Activated T-cell treated with anti-CD3 and anti-CD28 coated beads for 4 hours (primary cell): ENCODE measurements at places on chromosomes 2 and 18.

DNA sequence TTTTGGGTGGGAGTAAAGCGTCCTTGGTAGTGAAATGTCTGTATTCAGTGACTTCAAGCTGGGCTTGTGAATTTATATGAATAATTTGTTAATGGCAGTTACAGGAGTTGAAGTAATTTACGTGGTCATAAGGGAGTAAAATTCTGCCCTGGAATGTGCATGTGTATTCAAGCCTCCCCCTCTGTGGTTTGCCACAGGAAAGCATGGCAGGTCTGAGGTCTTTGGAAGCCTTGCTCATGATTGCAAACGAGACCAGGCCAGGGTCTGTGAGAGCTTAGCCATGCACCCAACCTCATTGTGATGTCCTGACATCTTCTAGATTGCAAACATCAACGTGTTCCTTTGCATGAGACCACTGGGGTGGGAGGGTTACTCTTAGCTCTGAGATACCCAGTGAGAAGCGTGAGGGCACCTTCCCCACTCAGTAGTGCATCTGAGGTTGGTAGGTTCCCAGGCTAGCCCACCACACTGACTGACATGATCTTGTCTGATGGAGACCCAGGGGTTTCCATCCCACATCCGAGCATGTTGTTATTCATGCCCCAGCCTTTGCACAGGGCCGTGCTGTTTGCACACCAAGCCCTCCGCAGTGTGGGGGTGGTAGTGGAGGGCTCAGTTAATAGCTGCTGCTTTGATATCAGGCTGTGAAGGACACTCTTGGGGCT is 216.5 kb downstream of the KLHL29 start:
- no peak for DNase-seq

DNA sequence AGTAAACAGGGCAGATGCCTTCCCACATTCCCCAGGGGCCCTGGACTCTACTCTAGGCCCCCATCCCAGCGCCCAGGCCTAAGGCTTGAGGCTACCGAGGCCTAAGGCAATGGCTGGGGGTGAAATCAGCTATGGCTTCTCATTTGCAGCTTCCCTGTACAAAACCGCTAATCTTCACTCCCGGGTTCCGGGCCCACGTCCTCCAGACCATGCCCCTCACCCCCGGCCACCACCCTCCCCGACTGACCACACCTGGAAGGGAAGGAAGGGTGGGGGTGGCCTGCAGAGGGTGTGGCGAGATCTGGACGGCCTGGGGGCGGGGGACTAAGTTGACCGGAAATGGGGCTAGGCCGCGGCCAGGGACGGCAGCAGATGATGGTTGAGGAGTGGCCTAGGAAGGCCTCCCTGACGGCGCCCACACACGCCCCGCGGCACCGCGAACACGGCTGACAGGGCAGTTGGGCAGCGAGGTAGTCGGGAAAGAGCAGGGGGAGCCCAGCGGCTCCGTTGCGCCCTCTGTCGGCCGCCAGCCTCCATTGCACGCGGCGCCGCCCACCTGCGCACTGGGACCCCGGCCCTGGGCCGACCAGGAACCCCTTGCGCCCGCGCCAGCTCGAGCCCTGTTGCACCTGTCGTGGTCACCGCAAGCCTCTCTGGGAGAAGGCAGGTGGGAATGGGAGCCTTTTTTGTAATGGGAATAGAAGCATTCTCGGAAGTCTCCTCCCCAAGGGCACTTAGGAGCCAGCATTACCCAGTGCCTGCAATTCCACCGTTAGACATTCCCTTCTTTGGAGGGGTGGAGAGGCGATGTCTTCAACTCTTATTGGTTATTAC is 117.1 kb upstream of the STPG4 start:
- DNase-seq: peak; percentile 31

- no peak for DNase-seq
Measured at GRCh38 chr18:47893047-47893446, 37.4 kb downstream of the SMAD2 start.

- no peak for DNase-seq
Measured at GRCh38 chr2:68250196-68250595, 2.1 kb downstream of the PPP3R1 start.

DNA sequence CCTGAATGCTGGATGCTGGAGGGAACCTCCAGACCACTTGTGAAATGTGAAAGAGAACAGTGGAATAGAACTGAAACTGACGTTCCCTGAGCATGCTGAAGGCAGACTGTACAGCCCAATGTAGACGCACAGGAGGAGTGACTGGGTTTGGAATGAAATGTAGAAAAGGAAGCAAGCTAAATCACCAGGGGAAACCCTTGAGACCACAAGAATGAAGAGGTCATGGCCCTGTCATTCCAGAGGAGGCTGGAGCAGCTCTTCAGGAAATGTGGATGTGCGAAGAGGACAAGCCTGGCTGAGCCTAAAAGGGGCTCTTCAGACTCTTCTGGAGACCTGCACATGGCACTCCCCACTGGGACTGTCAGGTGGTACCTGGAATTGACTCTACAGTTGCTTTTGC is 118.5 kb upstream of the ALPP start:
- no peak for DNase-seq

GRCh38 chr2:181466661-181467576 is 9.7 kb downstream of the ITGA4 start:
- DNase-seq: peak; percentile 76

DNA sequence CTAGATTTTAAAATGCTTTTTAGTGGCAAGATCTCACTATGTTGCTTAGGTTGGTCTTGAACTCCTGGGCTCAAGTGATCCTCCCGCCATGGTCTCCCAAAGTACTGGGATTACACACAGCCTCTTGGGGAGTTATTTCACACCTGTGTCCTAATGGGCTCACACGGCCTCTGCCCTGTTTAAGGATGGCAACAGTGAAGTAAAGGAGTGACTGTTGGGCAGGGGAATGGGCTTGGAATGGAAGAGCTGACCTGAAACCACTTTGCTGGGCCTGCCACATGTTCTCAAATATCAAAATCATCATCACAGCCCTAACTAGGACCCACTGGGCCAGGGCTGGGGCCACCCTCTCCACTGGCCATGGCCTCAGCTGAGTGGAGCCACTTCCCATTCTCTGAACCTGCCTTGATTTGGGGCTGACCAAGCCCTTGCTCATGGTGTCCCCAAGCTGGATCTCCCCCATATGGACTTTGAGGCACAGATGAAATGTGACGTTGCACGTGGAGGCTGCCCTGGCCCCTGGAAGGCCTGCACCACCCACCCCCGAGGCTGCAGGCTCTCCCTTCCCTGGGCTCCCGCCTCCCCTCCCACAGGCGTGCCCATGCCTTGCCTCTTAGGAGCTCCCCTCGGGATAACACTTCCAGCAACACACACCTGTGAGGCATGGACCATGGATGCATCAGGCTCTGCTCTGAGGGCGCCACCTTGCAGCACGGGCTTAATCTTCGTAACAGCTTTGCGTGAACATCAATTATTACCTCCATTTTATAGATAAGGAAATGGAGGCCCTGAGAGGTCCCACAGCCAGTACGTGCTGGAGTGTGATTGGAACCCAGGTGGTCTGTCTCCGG is 71.8 kb upstream of the SMAD7 start:
- no peak for DNase-seq

DNA sequence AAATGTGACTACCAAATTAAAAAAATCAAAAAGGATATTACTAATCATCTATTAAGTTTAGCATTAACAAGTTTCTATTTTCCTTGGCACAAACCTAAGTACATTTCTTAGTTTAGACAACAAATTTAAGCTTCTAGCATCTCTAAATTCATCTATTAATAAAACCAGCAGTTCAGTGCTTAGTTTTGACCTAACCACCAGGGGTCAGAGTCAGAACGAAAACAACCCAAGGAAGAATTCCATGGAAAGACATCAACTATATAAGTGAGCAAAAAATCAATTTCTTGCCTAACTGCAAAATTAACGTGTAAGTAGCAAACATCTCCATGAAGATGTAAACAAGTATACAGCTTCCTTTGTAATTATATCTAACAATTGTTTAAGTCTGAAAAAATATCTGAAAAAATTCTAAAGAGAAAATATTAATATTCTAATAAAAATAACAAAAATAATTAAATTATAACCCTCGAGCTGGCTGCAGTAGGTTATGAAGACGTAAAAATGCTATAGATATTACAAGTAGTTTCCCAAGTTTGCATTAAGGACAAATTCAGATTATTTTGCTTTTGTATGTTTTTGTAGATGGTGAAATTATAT is 83.7 kb downstream of the CERKL start:
- no peak for DNase-seq

- peak; percentile 73 for DNase-seq
Measured at GRCh38 chr2:113173542-113174375, at the start of gene PSD4. PSD4 (plus strand) TSS chr2:113173971; CDS start chr2:113182457, 8,486 bp downstream.

DNA sequence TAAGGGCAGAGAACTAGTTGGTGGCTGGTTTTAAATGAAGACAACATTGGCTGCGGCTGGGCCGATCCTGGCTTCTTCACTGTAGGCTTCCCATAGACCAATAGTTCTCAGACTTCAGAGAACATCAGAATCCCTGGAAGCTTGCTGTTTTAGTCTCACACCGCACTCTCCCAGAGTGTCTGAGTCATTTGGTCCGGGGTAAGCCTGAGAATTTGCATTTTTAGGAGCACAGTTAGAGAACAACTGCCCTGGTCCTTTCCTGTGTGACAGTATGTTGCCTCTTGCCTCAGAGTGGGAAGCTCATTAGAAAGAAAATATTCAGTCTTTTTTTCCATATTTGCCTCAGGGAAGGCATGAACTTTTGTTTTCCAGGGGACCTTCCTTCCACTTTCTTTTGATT is 137.1 kb upstream of the GAREM1 start:
- no peak for DNase-seq

DNA sequence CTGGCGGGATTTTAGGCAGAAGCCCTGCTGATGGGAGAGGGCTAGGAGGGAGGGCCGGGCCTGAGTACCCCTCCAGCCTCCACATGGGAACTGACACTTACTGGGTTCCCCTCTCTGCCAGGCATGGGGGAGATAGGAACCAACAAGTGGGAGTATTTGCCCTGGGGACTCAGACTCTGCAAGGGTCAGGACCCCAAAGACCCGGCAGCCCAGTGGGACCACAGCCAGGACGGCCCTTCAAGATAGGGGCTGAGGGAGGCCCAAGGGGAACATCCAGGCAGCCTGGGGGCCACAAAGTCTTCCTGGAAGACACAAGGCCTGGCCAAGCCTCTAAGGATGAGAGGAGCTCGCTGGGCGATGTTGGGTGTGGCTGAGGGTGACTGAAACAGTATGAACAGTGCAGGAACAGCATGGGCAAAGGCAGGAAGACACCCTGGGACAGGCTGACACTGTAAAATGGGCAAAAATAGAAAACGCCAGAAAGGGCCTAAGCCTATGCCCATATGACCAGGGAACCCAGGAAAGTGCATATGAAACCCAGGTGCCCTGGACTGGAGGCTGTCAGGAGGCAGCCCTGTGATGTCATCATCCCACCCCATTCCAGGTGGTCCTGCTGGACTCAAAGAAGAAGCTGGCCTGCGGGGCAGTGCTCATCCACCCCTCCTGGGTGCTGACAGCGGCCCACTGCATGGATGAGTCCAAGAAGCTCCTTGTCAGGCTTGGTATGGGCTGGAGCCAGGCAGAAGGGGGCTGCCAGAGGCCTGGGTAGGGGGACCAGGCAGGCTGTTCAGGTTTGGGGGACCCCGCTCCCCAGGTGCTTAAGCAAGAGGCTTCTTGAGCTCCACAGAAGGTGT is 8.5 kb downstream of the PROC start:
- no peak for DNase-seq

GRCh38 chr18:24762511-24762910 is 302.1 kb downstream of the HRH4 start:
- no peak for DNase-seq

DNA sequence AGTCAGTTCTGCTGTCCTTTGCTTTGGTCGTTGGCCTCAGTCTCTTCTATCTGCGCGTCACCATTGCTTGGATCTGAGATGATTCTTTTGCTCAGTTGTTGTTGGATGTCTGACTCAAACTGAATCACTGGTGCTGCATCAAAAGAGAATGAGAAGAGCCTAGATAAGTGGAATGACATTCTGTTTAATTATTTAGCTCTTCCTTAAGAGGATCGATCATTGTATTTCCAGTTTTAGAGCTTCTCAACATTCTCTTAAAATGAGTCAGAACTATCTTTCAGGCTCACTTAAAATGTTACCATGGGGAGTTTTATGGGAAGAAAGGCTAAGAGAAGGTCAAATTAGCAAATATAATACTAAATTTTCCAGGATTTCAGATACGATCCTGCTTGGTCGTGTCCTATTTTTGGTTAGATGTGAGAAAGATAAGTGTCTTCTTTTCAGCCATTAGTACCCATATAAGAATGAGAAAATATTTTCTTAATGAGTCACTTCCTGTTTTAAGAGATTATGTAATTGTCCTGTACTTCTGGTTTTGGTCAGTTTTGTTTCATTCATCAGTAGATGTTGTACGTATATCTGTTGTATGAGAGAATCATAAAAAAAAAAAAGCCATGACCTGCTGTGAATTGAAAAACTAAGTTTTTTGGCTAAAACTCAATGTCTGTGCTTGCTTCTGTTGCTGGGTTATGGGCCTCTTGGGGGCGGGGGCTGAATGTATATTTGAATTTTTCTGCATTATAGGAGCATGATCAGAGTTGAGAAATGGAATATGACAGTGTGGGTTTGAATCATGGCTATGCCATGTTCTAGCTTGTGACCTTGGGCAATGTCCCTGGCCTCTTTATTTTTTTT is 31.6 kb upstream of the CASP10 start:
- no peak for DNase-seq

- no peak for DNase-seq
Measured at GRCh38 chr2:223465793-223466192, 136.4 kb downstream of the SCG2 start.

GRCh38 chr2:105909215-105909614 is 164.5 kb downstream of the NCK2 start:
- DNase-seq: no peak
